IMR-90 (cell line): ENCODE measurements at places on chromosomes 3 and 15. TPM values are rescaled to one million over a fixed set of nuclear protein-coding genes. Genes with fewer than 3 reads are reported as not detected.

Gene ACTRT3
- total RNA-seq: 2.5 TPM in 2 replicates

Gene CDHR4
- not detected in 2 replicates for total RNA-seq

Gene PDZRN3
- 17.0 and 17.8 TPM in 2 replicates for total RNA-seq

DNA sequence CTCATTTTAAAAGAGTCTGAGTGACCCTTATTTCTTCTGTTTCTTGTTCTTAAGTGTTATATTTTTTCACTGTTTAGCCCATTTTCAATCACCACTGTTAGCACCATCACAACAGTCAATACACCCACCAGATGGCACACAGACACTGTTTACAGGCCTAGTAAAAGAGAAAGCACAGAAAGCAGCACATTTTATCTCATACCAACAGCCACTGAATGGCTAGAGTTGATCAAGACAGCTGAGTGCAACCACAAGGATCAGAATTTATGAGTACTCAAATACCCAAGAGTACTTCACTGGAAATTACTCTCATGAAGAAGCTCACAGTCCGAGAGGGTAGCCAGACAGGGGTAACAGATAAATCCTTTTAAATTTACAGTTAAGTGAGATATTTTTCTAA lies 127.0 kb downstream of the TFDP2 start:
- DNase-seq: no peak

GRCh38 chr3:58577269-58577821 lies at the start of gene FAM107A:
TSS of gene FAM107A (minus strand) at chr3:58577391. CDS start at chr3:58569860, 7,531 bp downstream.
- peak; percentile 49 for DNase-seq

DNA sequence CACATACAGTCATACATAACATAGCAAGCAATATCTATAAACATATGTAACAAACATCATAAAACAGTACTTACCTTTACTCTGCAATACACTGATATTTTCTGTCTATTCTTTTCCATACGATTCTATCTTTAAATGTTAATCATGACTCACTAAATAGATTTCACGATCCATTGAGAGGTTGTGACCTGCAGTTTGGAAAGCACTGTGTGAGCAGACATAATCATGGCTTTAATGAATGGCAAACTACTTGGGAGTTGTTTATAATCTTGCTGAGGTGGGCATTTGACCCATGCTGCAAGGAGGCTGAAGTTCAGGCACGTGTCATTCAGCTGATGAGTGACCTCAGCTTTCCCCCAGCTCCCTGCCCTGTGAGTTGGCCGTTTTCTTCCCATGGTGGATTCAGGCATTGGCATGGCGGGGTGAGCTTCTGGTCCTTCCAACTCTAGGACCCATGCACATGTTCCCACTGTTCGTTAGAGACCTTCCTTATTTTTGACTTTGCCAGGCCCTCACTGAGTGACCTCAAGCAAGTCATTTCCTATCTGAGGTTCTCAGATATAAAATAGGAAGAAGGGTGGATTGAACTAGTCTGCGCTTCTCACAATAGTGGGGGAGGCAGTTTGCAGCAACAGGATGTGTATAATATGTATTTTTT lies 41.7 kb downstream of the PAQR5 start:
- DNase-seq: no peak

DNA sequence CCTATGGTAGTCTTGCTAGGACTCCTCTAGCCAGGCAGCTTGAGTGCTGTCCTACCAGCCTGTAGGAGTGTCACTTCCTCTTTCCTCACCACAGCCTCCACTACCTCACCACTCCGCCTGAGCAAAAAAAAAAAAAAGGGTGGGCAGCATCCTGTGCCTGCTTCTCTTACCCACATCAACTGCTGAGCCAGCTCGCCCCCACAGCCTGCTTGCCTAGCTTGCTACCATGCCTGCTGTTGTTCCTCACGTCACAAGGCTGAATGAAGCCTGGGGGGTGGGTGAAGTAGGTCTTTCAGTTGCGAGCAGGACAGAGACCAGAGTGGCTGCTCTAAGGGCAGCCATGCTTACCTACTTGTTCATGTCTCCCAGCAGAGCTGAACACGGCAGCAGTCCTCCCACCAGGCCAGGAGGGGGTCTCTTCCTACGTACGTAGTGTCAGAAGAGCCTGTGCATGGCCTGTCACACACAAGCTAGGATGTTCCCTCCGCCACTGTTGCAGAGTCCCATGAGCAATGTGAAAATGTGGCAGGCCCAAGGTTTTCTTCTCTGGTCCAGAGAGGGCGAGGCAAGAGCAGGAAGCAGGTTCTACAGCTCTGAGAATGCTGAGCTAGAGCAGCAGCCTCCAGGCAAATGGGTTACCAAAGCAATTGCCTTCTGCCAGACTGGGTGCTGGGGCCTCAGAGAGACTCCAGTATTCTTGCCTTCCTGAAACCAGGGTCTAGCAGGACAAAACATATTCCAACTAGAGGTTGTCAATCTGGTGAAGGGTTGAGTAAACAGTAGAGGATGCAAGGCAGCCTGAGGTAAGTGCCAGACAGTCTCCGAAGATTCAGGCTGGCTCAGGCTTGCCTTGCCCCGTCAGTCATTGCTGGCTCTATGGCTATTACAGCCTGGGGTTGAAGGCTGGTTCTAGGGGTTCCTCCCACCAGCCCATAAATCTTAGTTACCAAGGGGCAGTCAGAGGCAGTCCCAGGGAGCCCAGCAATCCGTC lies 8.1 kb downstream of the PPM1M start:
- no peak for DNase-seq

DNA sequence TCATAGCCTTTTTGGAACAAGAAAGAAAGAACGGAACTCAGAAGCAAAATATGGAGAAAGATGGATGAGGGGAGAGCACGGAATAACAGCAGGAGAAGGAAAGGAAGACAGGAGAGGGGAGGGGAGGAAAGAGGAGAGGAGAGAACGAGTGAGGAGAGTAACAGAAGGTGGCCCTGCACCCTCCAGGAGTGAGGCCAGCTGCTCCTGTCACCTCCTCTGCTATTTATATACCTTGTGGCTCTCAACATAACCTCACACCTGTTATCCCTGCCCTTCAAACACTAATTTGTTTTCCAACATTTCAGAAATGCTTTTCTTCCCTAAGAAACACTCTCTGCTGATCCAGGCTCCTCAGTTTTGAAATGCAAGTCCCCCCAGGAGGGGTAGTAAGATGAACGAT lies 53.4 kb upstream of the ATP2B2 start:
- no peak for DNase-seq

DNA sequence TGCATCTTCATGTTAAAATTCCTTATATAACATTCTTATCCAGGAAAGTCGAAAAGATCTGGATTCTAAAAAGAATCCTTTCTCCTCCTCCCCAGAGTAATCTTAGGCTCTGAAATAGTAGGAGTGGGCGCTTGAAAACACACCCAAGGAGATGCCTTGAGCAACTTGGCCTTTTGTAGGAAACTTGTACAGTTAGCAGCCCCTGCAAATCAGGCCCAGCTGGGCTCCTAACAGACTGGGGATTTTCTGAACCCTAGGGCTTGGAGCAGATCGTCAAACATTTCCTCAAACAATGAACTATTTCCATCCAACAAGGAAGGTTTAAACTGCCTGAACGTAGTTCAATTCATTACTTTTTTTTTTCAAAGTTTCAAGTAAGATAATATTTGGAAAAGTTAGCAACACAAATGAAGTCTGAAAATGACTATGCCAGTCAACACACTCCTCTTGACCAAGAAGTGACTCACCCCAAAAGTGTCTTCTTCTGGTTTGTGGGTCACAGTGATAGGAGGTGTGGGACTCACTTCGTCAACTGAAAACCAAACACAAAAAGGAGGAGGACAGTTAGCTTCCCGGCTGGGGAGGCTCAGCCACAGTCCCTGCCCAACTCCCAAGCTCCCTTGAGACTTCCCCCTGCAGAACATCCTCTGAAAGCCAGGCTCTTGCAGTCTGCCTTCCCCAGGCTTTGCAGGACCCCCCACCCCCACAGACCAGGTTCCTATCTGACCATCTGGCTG lies 129.7 kb downstream of the NTRK3 start:
- DNase-seq: no peak

GRCh38 chr15:38930851-38931572 lies 366.4 kb upstream of the RASGRP1 start:
- DNase-seq: peak; percentile 58

- DNase-seq: no peak
These were observed 40.3 kb downstream of the UACA start for GRCh38 chr15:70723122-70723422.

Gene MOBP
- not detected in 2 replicates for total RNA-seq

DNA sequence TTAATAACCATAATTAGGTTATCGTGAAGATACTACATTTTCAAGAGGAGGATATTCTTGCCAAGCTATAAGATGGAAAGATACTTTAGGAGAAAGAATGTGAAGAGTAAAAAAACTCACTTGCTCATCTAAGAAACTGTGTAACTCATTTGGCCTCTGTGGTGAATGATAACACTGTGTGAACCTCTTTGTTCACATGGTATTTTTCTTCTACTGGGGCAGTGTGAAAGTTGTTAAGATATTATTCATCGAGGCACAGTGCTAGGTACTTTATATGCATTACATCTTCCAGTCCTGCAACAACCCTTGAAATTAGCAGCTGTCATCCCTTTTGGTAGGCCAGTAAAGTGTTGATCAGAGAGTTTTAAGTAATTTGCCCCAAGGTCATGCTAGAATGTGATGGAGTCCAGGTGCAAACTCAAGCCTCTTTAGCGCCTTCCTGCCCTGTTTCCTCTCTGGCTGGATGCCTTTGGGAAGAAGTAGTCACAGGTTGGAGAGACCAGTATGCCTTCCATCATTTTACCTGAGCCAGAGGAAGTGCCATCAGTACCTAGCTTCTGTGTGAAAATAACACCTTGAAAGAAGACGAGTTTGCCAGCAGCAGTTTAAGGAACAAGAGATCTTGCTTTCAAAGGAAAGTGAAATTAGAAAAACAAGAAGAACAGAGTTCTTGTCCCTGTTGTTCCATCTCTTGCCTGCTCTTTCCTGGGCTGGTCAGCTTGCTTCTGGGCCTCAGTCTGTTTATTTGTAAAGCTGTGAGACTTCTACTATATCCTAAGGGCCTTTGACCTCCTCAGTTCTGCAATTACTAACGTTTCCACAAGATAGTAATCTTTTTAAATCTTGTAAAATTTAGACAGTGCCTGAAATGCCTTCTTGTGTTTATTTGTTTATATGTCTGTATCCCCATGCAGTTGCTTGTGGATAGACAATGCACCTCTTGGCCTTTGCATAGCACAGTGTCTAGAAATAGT lies 179.3 kb downstream of the FNDC3B start:
- DNase-seq: peak; percentile 29

GRCh38 chr3:2958551-2958950 lies 151.6 kb downstream of the IL5RA start:
- DNase-seq: no peak

Gene AMIGO3
- total RNA-seq: not detected in 2 replicates

DNA sequence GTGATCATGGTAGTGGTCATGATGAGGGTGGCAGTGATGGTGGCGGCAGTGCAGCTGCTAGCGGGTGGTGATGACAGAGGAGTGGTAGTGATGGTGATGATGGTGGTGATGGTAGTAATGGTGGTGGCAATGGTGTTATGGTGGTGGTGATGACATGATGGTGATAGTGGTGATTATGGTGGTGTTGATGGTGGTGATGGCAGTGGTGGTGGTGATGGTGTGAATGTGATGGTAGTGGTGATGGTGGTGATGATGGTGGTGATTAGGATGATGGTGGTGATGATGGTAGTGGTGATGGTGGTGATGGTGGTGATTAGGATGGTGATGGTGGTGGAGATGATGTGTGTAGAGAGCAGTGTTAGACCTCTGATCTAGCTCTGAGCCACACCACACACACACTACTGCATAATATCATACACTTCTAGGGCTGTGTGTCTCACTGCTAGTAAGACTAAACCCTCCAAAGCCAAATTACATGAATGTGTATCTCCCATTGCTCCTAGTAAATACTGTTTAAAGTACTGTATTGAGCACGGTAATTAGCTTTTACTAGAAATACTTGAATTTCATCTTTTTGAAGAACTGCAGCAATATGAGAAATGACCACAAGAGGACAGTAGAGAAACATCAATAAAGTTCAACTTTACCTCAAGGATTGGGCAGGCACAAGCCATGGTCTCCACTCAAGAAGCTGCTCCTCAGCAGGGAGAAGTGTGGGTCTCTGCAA lies 28.8 kb downstream of the TMED3 start:
- DNase-seq: peak; percentile 60

Gene HRH1
- total RNA-seq: 13.1 and 16.1 TPM in 2 replicates

GRCh38 chr3:108500728-108501127 lies 9.7 kb downstream of the MYH15 start:
- DNase-seq: peak; percentile 31

DNA sequence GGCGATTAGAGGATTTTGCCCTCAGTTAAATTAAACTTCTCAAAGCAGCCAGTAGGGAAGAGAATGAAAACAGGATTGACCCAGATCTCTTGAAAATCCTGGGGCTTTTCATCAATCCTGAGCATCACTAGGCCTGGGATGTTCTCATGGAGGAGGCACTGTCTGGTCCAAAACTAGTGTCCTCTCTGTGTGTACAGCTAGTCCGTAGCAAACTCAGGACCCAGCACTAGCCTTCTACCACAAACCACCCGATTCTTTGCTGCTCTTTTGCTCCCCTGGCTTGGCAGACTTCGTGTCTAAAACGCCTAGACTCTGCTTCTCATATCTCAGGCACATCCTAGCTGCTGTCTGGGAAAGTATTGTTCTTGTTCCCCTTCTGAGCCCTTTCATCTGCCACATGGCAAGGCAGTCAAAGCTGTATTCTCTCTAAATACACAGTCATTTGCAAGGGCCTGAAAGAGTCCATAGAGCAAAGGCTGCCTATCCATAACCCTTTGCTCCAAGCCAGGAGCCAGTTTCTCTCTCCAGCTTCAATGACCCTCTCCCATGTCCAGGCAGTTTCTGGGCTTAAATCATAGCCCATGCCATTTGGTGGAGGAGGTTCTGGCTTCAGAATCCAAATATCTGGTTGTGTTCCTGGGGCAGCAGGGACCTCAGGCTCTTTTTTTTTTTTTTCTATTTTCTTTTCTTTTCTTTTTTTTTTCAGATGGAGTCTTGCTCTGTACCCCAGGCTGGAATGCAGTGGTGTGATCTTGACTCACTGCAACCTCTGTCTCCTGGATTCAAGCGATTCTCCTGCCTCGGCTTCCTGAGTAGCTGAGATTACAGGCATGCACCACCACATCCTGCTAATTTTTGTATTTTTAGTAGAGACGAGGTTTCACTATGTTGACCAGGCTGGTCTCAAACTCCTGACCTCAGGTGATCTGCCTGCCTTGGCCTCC lies 52.4 kb downstream of the CDC25A start:
- peak; percentile 43 for DNase-seq

DNA sequence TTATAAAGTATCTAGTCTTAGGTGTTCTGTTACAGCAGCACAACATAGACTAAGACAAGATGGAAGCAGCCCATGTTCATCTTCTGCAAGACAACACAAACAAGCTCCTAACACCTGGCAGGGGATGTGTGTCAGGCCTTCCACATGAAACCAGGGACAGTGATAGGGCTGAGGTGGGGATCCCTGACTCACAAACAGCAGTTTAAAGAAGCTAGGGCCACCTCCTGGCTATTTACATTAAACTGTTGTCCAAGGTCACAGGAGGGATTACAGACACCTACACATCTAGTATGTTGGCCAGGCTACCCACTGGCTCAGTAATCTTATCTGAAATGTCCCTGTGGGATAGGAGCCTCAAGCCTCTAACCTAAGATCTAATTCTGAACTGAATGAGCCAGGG lies 211.3 kb downstream of the MINAR1 start:
- no peak for DNase-seq
